ENCODE measurements at places on chromosomes 7 and 10. TPM values are rescaled to one million over a fixed set of nuclear protein-coding genes. Genes with fewer than 3 reads are reported as not detected.

RADIL gene
- total RNA-seq, result 0.14 TPM

INMT gene
- total RNA-seq, result 0.28 TPM

MRC1 gene
- total RNA-seq, result not detected

UNCX gene
- not detected for total RNA-seq

DNAJC30 gene
- 2.0 TPM for total RNA-seq

VWC2 gene
- total RNA-seq, result not detected

PHF14 gene
- total RNA-seq, result 18.1 TPM

GSAP gene
- 2.3 TPM for total RNA-seq

AVPI1 gene
- 65.2 TPM for total RNA-seq

WNT8B gene
- total RNA-seq, result not detected

GHRHR gene
- not detected for total RNA-seq

ATP5MK gene
- total RNA-seq, result 356 TPM

PTPRN2 gene
- total RNA-seq, result 0.28 TPM

CHST12 gene
- total RNA-seq, result 8.8 TPM

IGFBP1 gene
- not detected for total RNA-seq
